Thoracic aorta endothelial cell (primary cell): ENCODE measurements at places on chromosomes 11 and 22. TPM values are rescaled to one million over a fixed set of nuclear protein-coding genes. Genes with fewer than 3 reads are reported as not detected.

The GNAZ gene
- total RNA-seq, result 1.7 and 3.6 TPM in 2 replicates

The CNTN5 gene
- not detected in 2 replicates for total RNA-seq

The P4HA3 gene
- 11.8 and 29.1 TPM in 2 replicates for total RNA-seq

The STK33 gene
- 0.53 and 1.1 TPM in 2 replicates for total RNA-seq

The TALDO1 gene
- total RNA-seq, result 243 and 266 TPM in 2 replicates

The PLAAT3 gene
- total RNA-seq, result 20.5 and 29.4 TPM in 2 replicates

The DKK3 gene
- 122 and 143 TPM in 2 replicates for total RNA-seq

The ACR gene
- 0.80 and 0.93 TPM in 2 replicates for total RNA-seq

The IL10RA gene
- total RNA-seq, result 0.07 TPM in 1 of 2 replicates, not detected in the other

The CENPM gene
- total RNA-seq, result 19.7 and 26.7 TPM in 2 replicates

The OR52E8 gene
- not detected in 2 replicates for total RNA-seq

The NCAM1 gene
- total RNA-seq, result 0.36 and 0.40 TPM in 2 replicates
